HFFc6 (cell line): ENCODE measurements at places on chromosomes 1 and 21. TPM values are rescaled to one million over a fixed set of nuclear protein-coding genes. Genes with fewer than 3 reads are reported as not detected.

- DNase-seq, result no peak
These were observed 219.6 kb upstream of the C1orf174 start for GRCh38 chr1:4119516-4120220.

DNA sequence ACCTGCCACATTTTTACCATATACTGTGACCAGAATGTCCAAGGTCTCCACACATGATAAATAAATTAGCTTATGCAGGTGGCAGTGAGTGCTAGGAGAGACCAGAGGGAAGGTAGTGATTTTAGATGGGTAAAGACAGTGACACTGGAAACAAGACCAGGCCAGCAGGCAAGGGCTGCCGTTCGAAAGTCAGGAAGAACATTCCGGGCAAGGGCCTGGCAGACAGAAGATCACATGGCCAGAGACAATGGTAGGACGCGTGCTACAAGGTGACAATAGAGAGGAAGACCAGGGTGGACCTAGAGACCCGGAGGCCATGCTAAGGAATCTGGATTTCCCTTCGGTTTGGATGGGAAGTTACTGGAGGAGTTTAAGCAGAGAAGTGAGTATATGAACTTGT lies 9.7 kb downstream of the PGBD5 start:
- DNase-seq, result no peak

DNA sequence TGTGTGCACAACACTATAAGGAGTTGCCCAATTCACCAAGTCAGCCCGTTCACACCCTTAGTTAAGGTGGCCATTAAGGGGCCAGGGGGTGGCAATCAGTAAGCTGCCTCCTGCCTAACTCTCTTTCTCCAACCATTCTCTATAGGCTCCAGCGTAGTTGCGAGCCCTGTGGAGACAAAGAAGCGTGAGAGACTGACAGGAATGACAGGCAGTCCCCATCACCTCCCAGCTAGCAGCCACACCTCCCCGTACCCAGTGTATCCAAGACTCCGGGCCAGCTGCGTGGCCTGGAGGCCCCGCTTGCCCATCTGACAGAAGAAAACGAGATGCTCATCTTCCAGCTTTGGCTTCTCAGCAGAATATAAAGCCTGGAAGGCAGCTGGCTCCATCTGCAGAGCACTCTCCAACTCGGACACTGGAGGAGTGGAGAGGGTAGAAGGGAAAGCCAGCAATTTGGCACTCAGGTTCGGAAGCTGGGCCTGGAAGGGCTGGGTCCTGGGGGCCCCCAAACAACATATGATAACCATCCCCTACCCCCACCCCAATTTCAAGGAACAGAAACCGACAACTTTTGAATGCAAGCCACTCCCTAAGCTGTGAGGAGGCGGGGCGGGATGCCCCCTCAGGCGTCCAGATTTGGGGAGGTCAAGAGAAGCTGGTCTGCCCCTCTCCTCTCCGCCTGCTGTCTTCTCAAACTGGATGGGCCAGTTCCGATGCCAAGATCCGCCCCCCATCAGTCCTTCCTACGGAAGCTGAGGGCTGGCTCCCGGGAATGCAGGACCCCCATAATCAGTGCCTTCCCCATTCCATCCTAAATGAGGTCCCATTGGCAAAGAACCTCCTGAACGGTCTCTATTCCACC lies 872 bp downstream of the TSTD1 start:
- DNase-seq, result no peak

- no peak for DNase-seq
These were observed 1.1 kb downstream of the SERBP1 start for GRCh38 chr1:67429011-67429527.

- no peak for DNase-seq
These were observed 125.3 kb downstream of the GREM2 start for GRCh38 chr1:240486611-240487010.

DNA sequence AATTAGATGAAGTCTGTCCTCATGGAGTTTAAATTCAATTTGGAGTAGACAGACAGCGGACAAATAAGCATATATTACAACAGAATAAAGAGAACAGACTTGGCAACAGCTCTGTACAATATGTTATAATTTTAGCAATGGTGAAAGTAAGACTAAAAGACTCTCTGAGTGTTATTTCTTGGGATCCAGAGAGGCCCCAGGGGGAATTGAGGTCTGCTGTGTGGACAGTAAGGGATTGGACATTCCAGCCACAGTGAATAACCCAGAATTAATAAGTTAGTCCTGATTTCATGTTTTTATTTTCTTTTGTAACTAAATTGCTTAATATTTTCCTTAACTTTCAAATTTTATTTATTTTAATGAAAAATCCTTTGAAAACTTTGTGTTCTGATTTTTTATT lies 101.7 kb downstream of the PATJ start:
- no peak for DNase-seq

DNA sequence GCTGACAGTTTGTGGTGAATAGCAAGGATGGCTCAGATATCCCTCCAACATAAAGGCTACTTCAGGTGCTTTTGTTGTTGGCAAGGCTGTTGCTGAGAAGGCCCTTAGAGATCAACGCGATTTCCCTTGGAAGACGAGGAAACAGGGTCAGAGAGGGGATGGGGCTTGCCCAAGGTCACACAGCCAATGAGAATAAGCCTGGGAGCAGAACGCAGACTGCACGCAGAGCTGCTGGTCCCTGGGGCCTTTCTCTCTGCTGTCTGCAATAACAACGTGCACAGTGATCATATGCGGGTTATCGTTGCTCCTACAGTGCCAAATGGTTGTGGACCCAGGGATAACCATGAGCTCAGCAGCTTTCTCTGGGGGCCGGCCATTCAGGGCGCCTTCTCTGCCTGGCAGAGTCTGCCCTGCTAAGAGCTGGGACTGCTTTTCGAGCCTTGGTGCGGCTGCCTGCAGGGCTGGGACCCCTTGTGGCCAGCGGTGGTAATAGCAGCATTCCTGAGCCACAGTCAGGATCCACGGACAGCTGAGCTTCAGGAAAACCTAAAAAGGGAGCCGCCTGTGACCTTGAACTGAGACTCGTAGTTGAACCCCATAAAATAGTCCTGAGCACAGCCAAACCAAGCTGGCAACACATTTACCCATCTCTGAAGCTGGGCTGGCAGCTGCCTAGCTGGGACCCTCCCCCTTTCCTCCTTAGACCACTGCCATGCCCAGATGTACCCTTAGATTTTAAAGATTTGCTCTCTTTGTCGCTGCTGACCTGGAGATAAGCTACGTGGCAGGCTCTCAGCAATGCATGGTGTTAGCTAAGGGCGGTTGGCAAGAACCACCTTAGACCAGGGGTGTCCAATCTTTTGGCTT lies 39.8 kb downstream of the HTR6 start:
- peak; percentile 67 for DNase-seq

DNA sequence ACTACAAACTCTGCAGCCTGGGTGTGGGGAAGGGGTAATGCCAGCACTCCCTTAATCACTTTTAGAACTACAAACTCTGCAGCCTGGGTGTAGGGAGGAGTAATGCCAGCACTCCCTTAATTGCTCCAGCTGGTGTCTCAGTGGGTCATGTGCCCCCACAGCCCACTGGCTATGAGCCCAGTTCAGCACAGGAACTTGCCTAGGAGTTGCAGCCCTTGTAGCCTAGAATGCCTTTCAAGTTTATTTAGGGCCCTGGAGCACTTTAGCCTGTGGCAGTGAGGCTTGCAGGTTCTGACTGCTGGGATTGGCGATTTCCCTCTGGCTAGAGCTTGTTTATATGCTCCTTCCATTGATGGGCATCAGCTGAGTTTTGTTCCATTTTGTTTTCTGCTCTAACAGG lies 17.1 kb downstream of the VN1R5 start:
- no peak for DNase-seq

- peak; percentile 71 for DNase-seq
These were observed 8.5 kb downstream of the FBXO2 start for GRCh38 chr1:11645670-11646265.

GRCh38 chr1:41446851-41447610 lies 37.5 kb downstream of the EDN2 start:
- no peak for DNase-seq

- no peak for DNase-seq
These were observed 78.6 kb downstream of the RGS2 start for GRCh38 chr1:192887426-192887825.

DNA sequence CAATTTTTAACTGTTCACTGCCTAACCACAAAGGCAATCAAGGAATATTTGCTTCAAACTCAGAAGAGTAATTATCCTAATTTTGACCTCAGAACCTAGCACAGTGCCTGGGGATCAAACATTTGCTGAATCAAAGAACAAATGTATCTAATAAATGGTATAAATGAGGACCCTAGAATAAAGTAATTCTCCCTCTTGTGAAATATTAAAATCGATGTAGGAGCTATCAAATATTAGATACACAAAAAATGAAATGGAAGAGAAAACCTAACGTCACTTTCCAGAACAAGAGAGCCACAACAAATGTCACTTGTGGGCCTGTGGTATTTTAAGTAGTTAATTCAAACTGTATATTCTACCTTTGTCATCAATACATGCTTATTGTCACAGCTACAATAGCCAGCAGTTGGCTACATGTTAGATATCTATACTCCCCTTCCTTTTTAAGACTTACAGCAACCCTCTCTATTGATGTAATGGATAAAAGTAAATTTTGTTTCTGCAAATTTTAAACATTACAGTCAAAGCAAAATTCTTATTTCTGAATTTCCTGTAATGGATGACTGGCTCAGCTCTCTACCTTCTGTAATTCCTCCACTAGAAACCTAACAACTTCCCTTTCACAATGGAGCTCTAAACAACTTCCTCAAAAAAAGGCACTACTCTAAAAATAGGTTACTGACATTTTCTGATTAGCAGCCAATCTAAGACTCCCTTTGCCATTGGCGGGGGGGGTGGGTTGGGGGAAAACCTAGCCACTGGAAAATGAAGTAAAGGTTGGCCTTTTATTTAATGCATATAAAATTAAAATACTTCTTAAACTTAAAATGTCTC lies 37.6 kb downstream of the PUM1 start:
- no peak for DNase-seq

The CD1C gene
- total RNA-seq, result not detected in 3 replicates

The PRKAA2 gene
- total RNA-seq, result 0.06 and 0.42 TPM in 2 replicates

The RTCA gene
- total RNA-seq, result 53.4 to 58.4 TPM (median 53.7 TPM) in 3 replicates

The COL9A2 gene
- 0.24 to 0.30 TPM in 2 of 3 replicates, not detected in the other for total RNA-seq

The FCRL6 gene
- total RNA-seq, result not detected in 3 replicates
